ENCODE measurements at places on chromosomes 13 and 19.

- no peak for DNase-seq
These were observed 29.5 kb upstream of the CEBPG start for GRCh38 chr19:33343859-33344572.

- DNase-seq, result no peak
These were observed 8.7 kb upstream of the KCNRG start for GRCh38 chr13:50006426-50007135.

DNA sequence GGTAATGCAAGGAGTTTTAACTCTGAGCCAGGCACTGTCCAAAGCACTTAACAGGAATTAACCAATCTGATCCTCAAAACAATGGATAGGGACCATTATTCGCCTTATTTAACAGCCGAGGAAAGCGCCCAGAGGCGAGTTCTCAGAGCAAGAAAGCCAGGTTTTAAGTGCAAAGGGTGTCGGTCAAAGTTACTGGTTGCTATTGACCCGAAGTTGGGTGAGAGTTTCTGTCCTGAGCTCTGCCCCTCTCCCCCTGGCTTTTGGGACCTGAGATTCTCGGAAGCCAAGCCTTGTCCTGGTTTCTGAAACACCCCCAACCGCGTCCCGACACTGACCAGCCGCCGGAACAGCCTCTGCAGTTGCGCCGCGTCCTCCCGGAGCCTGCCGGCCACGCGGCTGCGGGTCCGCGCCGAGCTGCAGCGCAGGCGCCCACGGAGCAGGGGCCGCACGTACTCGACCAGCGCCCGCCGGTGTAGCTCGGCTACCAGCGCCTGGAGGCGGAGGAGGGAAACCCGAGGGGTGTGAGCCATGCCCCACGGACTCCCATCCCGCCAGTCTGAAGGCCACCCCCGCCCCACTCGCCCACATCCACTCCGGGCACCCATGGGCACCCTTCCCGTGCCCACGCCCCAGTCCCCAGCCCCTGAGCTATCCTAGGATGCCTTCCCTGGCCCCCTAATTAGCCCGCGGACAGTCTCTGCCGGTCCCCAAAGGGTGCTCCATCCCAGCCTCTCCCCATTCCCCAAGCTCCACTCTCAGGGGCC lies 27.8 kb downstream of the EXOC3L2 start:
- no peak for DNase-seq

DNA sequence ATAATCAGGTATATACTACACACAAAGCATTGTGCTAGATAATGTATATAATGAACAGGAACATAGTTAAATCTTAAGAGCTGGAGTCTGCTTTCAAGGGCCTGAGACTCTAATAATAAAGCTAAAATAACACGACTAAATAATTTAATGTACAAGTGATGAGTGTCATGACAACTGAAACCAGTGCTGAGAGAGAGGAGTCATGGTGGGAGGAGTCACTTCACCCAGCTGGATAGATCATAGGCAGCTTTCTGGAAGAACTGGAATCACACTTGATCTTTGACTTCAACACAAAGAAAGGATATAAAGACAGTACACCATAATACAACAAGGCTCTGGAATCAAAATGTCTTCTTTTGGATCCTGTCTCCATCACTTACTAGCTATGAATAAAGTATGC lies 7.1 kb downstream of the RBM26 start:
- no peak for DNase-seq

DNA sequence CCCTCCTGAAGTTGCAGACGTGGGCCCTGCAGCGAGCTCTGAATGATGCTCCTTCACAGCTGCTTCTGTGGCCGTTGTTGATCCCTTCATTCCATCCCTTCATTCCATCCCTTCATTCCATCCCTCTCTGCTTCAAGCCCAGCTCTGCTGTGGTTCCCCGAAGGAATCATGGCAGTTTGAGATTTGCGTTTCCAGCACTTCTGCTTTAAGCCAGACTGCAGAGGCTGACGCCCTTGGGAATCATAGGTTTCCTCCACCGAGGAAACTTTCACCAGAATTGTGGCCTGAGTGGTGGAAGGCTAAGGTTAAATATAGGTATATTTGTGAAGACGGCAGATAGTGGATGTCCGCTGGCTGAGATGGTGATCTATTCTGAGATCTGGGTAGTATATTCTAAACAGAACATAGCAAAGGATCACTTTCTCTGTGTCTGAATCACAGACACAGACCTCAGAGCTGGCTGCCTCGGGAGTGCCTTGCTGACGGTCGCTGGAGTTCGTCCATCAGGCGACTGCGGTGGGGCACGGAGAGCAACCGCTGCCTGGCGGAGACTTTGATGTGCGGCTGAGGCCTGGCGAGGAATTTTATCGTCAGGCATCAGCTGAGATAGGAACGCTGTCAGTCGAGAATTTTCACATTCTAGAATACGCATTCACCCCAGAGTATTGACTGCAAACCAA lies 42.8 kb upstream of the DCUN1D2 start:
- DNase-seq, result peak; percentile 87

DNA sequence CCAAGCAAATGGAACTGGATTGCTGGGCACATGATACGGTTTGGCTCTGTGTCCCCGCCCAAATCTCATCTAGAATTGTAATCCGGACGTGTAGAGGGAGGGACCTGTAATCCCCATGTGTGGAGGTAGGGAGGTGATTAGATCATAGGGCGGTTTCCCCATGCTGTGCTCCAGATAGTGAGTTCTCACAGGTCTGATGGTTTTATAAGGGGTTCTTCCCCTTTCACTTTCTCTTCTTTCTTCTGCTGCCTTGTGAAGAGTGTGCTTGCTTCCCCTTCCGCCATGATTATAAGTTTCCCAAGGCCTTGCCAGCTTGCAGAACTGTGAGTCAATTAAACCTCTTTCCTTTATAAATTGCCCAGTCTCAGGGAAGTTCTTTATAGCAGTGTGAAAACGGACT lies 32.6 kb upstream of the MTIF3 start:
- DNase-seq, result no peak

GRCh38 chr13:75533861-75534260 lies 3.8 kb downstream of the COMMD6 start:
- DNase-seq, result no peak

DNA sequence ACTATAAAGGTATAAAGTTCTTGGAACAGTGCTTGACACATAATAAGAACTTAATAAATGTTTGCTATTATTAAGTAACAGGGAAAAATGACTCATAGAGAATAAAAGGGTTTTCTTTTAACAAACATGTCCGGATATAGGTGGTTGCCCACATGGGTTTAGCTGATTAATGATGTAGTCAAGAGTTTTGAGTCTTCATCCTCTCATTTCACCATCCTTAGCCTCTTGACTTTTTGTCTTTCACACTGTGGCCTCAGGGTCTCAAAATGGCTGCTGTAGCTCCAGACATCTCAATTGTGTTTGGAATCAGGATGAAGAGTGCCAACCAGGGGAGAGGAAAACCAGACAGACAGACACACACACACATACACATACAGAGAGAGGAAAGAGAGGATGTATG lies 97.9 kb downstream of the HSPH1 start:
- no peak for DNase-seq

- DNase-seq, result no peak
These were observed 145.5 kb upstream of the SPRY2 start for GRCh38 chr13:80486402-80486801.

GRCh38 chr13:111620166-111620565 lies 299.7 kb downstream of the TEX29 start:
- DNase-seq, result no peak

- no peak for DNase-seq
These were observed 86.5 kb downstream of the KCTD12 start for GRCh38 chr13:76799696-76800095.

DNA sequence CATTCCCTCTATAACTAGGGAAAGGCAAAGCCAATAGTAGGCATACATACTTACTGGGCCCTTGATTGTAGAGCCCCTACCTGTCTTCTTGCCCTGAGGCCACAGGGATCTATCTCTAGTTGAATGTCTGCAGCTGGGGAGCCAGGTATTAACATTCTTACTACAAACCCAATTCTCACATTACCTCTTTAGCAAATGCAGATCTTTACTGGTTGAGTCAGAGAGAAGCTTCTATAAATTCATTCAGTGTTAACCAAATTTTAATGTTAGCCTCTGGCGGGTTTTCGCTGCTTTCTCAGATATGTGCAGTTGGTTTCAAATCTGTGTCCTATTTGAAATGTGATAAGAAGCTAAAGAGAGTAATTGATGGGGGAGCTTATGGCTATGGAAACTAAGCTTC lies 43.2 kb downstream of the SERTM1 start:
- DNase-seq, result no peak

- no peak for DNase-seq
These were observed 175.0 kb downstream of the STK24 start for GRCh38 chr13:98401934-98402333.

- no peak for DNase-seq
These were observed 36.8 kb downstream of the CAB39L start for GRCh38 chr13:49407068-49407467.

DNA sequence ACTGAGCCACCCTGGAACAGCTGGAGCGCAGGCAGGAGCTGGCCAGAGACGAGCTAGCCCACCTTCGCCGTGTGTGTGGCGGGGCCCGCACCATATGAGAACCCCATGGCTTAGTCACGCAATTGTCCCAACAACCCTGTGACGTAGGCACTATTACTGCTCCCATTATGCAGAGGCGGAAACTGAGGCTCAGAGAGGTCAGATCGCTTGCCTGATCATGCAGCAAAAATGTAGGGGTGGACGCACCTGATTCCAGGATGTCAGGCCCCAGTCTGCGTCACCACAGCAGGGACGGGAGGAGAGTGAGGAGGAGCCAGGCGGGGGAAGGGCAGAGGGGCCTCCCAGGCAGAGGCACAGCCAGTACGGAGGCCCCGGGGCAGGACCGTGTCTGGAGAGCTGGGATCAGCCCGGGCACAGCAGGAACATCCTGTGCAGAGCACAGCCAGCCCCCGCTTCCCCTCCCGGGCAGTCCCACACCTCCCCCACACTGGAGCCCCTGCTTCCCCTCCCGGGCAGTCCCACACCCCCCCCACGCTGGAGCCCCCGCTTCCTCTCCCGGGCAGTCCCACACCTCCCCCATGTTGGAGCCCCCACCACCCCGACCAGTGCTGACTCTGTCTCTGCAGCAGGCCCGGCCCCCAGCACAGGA lies 16.7 kb downstream of the PIP5K1C start:
- DNase-seq, result no peak

GRCh38 chr13:80341101-80341755 lies at the start of gene SPRY2:
TSS of gene SPRY2 (minus strand) at chr13:80341126. CDS start at chr13:80337705, 3,421 bp downstream.
- DNase-seq, result peak; percentile 97

- DNase-seq, result no peak
These were observed 6.6 kb downstream of the RAB20 start for GRCh38 chr13:110554946-110555345.

- no peak for DNase-seq
These were observed 13.5 kb downstream of the NDUFA11 start for GRCh38 chr19:5890099-5890498.

- DNase-seq, result no peak
These were observed 2.4 kb downstream of the CTXN1 start for GRCh38 chr19:7923295-7924191.

DNA sequence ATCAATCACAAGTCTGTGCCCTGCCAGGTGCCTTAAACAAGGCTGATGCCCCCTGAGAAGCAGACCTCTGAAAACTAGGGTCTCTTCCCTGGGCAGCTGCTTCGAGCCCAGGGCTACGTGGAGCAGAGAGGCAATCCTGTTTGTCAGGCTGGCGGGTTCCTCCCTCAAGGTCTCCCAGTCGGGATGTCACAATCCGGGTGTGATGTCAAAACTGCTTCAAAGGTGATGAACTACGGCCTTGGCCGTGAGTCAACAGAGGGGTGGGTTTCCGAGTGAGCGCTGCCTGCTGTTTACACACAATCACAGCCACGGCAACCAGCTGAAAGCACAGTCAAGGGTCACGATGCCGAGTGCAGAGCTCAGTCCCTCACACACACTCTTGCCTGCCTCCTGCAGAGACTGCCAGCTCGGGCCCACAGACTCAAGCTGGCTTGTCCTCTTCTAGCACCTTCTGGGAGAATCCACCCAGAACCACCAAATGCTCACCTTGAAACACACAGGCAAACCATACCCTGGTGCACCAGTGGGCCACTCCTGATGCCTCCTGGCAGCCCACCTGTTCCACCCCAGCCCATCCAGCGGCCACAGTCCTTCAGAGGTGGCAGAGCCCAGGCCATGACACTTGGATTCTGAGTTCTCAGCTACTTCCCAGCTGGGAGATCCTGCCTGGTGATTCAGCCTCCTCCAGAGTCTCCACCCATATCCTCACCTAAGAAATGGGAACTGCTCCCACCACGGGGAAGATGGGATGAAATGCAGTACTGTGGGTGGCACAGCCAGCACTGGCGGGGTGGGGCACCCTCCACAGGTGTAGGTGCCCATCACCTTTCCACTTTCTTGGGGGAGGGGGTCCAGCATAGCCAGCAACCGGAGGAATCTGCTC lies 6.8 kb downstream of the ELL start:
- no peak for DNase-seq

GRCh38 chr19:39363901-39364457 lies 21.8 kb downstream of the SAMD4B start:
- DNase-seq, result no peak

- peak; percentile 16 for DNase-seq
These were observed 714 bp downstream of the POLRMT start for GRCh38 chr19:632579-633067.
